ENCODE measurements at places on chromosomes 12 and 14.

GRCh38 chr12:580813-581212, 82.4 kb downstream of the NINJ2 start:
- no peak for DNase-seq

DNA sequence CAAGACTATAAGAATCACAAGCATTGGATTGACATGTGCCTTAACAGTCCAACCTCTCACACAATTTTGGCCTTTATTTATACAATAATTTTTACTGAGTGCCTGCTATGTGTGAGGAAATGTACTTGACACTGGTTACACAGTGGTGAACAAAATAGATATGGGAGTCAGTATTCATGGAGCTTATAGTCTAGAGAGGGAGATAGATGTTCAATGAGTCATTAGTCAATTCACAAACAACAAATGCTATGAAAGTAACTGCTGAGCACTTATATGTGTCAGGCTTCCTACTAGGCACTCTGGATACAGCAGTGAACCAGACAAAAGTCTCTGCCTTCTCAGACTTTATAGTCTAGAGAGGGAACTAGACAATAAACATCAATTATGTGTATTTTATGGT, 3.7 kb downstream of the CFAP54 start:
- peak; percentile 88 for DNase-seq

DNA sequence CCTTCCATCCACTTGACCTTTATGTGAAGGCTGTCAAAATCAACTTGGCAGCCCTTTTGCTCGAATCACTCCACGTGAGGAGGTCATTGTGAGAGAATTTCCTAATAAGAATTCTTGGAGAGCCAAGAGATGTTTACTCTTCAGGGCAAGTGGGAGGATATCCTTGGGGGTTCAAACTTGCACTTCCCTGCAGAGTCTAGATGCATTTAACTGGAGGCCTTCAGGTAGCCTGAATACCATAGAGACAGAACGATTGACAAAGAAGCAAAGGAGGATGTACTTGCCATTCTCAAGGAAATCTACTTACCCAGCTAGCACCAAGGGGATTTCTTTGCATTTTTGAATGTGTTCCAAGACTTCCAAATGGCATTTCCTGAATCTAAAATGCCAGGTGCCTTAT, 1702.6 kb upstream of the FLRT2 start:
- peak; percentile 33 for DNase-seq

DNA sequence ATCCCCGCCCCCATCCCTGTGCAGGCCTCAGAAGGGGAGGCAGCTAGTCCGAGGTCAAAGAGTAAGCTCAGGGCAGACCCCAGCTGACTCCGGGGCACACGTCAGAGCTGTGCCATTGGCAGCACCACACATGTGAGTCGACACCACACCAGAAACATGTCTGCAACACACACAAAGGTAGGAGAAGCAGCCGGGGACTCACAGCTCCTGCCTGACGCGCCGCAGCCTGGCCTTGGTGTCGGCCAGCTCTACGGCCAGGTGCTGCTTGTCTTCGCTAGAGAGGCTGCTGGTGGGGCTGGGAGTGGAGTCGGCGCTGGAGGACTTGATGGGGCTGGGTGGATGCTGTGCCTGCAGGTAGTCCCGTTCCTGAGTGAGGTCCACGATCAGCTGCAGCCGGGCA, 78.5 kb downstream of the CCDC88C start:
- no peak for DNase-seq

GRCh38 chr12:89927226-89927698, 218.6 kb upstream of the ATP2B1 start:
- DNase-seq, result no peak

- no peak for DNase-seq
Measured at GRCh38 chr12:132788375-132789098, 26.9 kb upstream of the ANKLE2 start.

DNA sequence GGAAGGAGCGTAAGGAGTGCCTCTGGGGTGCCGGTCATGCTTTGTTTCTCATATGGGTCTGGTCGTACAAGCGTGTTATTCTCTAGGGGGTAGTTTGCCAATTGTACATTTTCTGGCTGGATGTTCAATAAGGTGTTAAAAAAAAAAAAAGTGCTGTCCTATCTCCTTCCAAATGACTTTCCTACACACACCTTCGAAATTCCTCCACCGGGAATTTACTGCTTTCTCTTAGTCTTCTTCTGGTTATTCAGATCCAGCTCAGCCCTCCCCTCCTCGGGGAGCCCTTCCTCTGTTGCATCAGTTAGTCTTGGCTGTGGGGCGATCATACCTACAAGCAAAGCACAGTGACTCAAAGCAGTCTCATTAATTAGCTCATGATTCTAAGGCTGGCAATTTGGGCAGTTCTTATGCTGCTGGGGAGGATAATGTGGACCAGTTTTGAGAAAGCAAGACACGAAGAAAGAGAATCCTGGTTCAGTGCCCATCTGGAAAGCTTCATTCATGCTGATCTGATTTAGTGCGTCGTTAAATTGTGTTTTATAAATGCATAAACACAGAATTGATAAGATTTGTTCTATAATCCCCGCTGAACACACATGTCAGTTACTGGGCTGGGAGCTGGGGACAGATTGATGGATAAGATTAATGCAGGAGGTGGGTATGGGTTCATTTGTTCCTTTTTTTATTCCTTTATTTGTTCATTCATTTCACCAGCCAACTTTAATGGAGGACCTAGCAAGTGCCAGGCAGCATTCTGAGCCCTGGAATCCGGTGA, 9.2 kb upstream of the CLMN start:
- no peak for DNase-seq

- DNase-seq, result no peak
Measured at GRCh38 chr12:91931111-91931510, 214.5 kb downstream of the BTG1 start.

DNA sequence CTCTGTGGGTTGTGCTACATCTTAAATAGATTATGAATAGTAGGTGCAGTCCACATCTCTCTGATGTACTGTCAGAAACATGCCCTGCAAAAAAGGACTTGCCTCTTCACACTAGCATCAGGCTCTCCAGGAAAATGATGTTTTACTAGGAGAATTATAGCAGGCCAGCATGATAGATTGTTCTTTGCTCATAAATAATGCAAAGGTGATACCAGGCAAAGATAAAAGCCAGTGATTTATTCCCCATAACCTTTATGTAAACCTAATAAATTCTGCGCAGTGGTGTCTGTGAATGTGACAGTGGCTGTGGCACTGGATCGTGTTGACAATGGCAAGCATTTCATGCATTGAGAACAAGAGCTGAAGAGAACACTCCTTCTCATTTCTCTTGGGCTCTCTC, 646.5 kb upstream of the SEL1L start:
- no peak for DNase-seq

- no peak for DNase-seq
Measured at GRCh38 chr12:80707830-80708258, 410 bp downstream of the MYF6 start.

GRCh38 chr12:2960996-2961616, 1.9 kb downstream of the TEAD4 start:
- DNase-seq, result no peak

DNA sequence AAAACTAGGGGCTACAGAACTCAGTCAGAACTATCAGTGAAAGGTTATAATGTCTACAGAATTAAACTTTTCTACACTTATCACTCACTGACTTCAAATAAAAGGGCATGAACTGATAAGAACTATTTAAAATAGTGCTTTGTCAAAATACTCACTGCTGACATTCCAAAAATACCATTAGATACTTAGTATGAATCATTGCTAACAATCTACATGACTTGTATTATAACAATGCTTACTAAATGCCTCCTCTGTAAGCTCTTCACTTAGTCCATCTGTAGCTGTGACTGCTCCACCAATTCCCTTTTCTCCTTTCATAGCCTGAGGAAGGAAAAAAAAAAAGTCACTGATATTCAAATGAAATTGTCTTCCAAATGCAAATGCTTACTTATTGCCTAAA, 17.0 kb downstream of the NFYB start:
- DNase-seq, result peak; percentile 81

- DNase-seq, result peak; percentile 11
Measured at GRCh38 chr14:42683707-42684106, 1077.0 kb downstream of the LRFN5 start.

GRCh38 chr12:111296906-111297463, 71.9 kb downstream of the PHETA1 start:
- DNase-seq, result no peak

DNA sequence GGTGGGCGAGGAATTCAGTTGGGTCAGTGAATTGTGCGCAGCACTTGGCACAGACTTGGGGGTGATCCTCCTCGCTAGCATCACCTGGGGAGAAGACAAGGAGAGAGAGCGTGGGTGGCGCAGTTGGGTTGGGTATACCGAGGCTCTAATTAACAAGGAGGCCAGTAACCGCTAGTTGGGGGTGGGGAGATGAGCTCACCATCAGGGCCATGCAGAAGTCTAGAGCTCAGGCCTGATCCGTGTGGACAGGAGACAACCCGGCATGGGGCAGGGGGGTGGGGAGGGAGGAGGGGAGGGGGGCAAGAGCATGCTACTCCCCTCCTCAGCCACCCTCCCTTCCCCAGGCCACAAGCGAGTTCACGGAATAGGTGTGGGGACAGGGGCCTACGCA, 580 bp downstream of the SALL2 start:
- peak; percentile 39 for DNase-seq

DNA sequence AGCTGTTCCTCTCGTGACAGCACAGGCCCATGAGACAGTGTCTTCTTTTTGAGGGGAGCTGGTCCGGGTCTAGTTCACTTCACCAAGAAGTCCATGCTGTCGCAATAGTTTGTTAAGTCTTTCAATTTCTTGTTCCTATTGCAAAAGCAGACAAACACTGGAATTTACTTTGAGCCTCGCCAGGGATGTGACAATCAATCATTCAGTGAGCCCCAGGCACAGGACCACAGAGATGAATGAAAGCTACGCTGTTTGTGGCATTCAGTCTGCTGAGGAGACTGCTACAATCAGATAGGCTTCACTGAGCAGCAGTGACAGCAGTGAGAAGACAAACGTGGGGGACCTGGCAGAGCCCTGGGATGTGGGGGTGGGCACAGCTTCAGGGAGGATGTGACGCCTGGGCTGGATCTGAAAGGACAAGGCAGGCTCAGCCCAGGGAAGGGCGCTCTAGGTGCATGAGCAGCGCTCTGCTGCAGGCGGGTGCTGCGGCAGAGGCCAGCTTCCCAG, 35.5 kb downstream of the TCTN1 start:
- peak; percentile 40 for DNase-seq

DNA sequence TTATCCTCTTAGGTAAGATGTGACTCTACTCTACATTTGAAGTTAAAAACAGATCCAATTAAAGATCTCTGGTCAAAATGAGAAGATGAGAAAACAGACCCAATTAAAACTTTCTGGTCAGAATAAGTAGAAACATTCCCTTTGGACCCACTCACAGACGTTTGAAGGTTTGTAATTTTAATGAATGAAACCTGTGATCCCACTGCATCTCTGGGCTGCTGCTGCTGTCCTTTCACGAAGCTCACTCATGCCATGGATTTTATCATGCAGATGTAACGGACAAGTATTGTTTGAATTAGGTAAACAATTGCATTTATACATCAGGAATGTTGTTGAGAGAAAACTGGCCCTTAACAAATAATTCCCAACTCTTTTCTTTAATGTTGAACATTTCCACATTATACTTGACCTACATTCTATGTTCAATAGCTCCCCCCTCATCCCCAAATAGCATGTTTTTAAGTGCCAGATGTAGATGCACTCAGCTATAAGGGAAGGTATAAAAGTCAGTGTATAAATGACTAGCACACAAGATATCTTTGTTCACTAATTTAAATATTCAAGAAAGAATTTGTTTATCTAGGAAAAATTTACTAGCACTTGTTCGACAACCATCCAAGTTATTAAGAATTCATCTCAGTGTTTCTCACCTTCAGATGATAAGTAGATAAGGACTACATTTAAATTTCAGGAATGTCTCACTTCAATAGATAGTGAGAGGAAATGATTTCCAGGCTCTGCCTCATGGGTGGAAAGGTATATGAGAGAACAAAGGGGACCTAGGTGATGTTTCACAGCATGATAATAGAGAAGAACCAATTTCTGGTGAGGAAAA, 202.3 kb upstream of the LMNTD1 start:
- DNase-seq, result no peak

DNA sequence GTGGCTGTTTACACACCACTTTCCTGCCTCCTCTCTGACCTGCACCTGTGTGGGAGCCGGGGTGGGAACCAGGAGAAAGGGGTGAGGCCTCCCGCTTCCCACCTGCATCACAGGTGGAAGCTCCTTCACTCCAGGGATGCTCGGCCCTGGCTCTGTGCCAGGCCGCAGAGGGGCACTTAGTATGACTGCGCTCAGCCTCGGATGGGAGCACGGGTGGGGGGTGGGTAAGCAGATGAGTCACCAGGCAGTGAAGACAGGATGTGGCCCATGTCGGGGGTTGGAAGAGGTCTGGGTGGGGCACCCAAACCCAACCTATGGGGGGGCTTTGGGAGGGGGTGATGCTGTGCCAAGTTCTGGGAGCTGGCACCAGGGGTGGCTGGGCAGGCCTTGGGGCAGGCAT, 7.4 kb upstream of the CYP46A1 start:
- no peak for DNase-seq

DNA sequence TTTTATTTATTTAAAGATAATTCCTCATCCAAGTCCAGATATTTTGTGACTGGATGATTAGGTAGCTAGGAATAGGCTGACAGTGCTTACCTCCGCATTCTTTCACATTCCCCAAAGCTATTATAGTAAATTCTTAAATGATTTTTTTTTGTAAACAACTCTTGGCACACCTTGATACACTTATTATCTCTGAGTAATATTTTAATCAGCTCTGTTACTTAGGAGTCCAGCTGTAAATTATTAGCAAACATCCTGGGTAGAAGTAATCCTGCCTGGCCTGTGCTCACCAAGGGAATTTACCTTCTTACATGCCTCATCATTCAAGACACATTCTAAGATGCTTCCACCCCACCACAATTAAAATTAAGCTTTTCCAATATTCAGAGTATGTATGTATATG, 186.1 kb downstream of the SLC2A13 start:
- DNase-seq, result no peak

GRCh38 chr14:31084385-31084784, 58.2 kb upstream of the STRN3 start:
- DNase-seq, result no peak

GRCh38 chr12:108690191-108690518, 41.2 kb downstream of the CORO1C start:
- no peak for DNase-seq

DNA sequence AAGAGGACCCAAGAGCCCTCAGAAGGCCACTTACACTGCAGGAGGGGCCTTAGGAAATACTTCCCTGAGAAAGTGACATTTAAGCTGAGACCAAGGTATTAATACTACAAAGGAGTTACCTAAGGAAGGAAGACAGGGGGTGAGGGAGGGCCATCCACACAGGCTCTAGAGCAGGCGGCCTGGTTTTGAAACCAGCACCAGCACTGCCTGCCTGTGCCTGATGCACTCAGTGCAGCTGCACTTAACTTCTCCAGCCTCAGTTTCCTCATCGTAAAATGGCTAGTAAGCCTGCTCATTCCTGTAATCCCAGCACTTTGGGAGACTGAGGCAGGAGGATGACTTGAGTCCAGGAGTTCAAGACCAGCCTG, 45.5 kb upstream of the PLEKHG6 start:
- no peak for DNase-seq

GRCh38 chr14:75222208-75222701, 45.8 kb upstream of the TMED10 start:
- peak; percentile 99 for DNase-seq

Measured in iris pigment epithelial cell (primary cell).